ENCODE measurements at places on chromosomes 7 and 10. TPM values are rescaled to one million over a fixed set of nuclear protein-coding genes. Genes with fewer than 3 reads are reported as not detected.

DNA sequence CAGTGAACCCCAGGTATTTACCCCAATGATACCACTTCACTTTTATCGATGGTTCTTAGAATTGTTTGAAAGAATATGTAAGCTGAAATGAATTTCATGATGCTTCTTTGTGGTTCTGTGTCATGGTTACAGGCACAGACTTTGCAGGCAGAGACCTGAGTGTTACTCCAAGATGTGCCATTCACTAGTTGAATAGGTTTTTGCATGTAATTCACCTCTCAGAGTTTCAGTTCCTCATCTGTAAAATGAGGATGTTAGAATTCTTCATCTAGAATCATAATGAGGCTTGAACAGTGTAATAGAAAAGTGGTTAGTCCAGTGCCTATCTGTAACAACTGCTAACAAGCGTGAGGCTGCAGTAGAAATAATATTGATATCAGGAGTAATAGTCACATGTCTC lies 54.6 kb downstream of the VSTM2A start:
- no peak for DNase-seq
- H3K27me3 ChIP-seq: no peaks in the 10 kb centered on the region
- H3K36me3 ChIP-seq: no peaks in the 10 kb centered on the region
- H3K4me1 ChIP-seq: no peaks in the 10 kb centered on the region

DNA sequence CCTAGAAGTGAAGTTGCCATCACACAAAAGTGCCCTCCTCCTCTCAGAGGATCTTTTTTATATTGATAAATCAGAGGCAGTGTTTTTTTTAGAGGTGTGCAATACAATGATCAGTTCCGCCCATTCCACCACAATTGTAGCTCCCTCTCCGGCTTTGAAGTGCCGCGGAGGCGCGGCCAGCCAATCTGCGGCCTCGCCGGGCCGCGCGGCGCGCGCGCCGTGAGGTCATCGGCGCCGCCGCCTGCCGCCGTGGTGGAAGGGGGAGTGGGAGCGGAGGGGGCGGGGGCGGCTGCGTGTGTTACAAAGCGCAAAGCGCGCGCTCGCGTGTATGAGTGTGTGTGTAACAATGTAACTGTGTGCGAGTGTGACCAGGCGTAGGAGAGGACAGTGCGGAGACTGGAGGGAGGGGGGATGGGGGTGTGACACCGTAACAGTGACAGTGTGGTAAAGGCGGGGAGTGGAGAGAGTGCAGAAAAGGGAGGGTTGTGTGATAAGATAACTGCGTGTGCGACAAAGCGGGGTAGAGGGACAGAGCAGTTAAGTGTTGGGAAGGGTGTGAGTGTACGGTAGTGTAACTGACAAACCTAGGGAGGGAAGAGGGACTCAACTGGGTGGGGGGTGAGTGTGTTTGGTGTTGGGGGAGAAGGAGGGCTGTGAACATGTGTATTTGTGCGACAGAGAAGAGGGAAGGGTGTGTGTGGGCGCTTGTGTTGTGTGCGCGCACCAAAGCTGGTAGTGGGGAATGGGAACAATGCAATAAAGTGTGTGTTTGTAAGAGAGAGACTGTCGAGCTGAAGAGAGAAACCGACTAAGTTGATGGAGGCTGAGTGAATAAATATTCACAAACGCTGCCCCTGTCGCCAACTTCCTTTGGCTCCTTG lies at the start of gene SP8:
SP8 (minus strand) TSS at position 108 of the 881 bp plus-strand sequence; CDS start at position 20, 88 bp downstream.
- no peak for DNase-seq
- H3K36me3 ChIP-seq: no peaks in the 10 kb centered on the region
- H3K27me3 ChIP-seq: peaks cover 42% of the 10 kb centered on the region
- peaks cover 35% of the 10 kb centered on the region for H3K4me1 ChIP-seq

Gene ATG9B
- total RNA-seq: not detected

Gene PRLHR
- total RNA-seq: not detected

DNA sequence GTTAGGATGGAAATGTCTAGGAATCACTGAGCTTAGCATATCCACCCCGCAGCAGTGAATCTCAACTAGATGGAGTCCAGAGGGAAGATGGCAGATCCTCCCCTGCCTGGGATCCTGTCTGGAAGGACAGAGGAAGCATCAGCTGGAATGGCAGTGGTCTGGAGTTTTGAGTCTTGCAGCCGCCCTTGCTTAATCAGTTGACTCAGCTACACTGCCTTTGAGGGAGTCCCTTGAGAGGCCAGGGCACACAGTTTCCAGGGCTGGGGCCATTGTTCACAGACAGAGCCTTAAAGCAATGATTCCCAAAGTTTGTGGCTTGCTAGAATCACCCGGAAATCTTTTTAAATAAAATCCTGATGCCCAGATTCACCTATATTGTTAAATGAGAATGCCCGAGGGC lies 128.1 kb downstream of the NT5C2 start:
- DNase-seq: no peak
- no peak overlapping the region for H3K4me3 ChIP-seq
- no peaks in the 10 kb centered on the region for H3K4me1 ChIP-seq
- H3K36me3 ChIP-seq: no peaks in the 10 kb centered on the region
- no peak overlapping the region for H3K27ac ChIP-seq

Gene TMEM273
- total RNA-seq: 14.8 TPM

DNA sequence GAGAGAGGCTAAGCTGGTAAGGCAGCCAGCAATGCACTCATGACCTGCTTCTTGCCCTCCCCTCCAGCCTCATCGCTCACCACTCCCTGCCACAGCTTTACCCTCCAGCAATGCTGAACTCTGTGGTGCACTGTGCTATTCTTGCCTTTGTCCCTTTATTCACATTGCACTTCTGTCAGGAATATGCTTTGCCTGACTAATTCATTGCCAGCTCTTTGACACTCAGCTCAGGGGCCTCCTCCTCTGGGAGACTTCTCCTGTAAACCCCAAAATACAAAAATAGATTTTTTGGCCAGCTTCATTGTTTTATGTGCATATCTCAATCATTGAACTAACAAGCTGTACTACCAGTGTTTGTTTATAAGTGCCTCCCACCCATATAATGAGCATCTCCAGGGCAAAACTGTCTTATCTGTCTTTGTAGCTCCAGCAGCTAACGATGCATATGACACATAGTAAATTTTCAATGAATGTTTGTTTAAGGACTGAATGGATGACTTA lies 8.2 kb downstream of the CNNM1 start:
- H3K36me3 ChIP-seq: no peaks in the 10 kb centered on the region
- no peak for DNase-seq
- H3K4me1 ChIP-seq: no peaks in the 10 kb centered on the region

Gene SPDYE5
- not detected for total RNA-seq

GRCh38 chr10:71790749-71791440 lies 17.6 kb upstream of the VSIR start:
- no peak for DNase-seq
- H3K36me3 ChIP-seq: no peaks in the 10 kb centered on the region
- H3K4me3 ChIP-seq: no peak overlapping the region
- no peak overlapping the region for H3K27ac ChIP-seq
- no peaks in the 10 kb centered on the region for H3K27me3 ChIP-seq

DNA sequence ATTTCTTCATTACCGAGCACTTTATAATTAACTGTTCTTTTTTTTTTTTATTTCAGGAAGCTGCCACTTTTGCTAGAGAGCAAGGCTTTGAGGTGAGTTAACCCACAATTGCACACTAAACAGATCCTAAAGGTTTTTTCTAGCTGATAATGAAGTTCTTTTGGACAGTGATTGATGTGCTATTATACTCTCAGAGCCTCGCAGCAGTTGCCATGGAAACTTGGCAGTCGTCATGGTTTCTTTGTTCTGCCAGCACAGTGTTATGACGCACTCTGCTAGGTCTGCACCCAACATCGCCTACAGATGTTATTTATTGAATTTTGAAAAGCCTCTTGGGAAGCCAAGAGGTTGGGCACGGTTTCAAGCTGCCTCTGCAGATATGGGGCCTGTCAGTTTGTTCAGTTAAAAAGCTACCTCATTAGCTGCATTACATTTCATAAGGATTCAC lies 237.2 kb upstream of the KAT6B start:
- H3K4me1 ChIP-seq: peaks cover 29% of the 10 kb centered on the region
- H3K4me3 ChIP-seq: no peak overlapping the region
- no peak overlapping the region for H3K27ac ChIP-seq
- H3K27me3 ChIP-seq: no peaks in the 10 kb centered on the region

DNA sequence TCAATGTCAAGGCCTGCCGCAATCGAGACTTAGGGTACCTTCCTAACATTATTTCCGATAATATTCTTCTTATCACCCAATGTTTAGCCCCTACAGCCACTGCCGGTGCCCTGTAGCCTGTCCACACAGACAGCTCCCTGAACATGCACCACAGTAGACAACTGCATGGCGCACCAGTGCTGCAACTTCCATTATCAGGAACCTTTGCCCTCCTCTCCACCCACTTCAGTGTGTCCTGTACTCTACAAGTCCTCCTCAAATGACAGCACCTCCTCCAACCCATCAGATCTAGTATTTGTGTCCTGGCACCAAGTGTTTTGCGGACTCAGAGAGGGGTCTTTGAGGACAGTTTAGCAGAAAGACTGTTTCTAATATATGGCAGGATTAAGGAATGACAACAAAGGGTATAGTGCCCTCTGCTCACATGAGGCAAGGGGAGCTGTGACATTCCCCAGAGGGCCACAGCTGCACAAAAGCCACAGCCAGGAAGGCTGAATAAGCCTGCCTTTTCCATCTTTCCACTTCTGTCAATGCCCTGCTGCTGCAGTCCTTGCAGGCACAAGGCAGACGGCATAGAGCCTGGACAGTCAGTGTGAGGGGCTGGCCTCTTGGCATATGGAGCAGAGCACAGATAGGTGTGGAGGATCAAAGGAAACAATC lies 335.4 kb downstream of the PARD3 start:
- no peaks in the 10 kb centered on the region for H3K27me3 ChIP-seq
- H3K4me3 ChIP-seq: no peak overlapping the region
- DNase-seq: no peak
- no peaks in the 10 kb centered on the region for H3K36me3 ChIP-seq

GRCh38 chr7:91995391-91996105 lies 54.9 kb downstream of the AKAP9 start:
- no peak overlapping the region for H3K27ac ChIP-seq
- H3K4me1 ChIP-seq: no peaks in the 10 kb centered on the region
- H3K36me3 ChIP-seq: peaks cover 28% of the 10 kb centered on the region
- H3K27me3 ChIP-seq: no peaks in the 10 kb centered on the region

DNA sequence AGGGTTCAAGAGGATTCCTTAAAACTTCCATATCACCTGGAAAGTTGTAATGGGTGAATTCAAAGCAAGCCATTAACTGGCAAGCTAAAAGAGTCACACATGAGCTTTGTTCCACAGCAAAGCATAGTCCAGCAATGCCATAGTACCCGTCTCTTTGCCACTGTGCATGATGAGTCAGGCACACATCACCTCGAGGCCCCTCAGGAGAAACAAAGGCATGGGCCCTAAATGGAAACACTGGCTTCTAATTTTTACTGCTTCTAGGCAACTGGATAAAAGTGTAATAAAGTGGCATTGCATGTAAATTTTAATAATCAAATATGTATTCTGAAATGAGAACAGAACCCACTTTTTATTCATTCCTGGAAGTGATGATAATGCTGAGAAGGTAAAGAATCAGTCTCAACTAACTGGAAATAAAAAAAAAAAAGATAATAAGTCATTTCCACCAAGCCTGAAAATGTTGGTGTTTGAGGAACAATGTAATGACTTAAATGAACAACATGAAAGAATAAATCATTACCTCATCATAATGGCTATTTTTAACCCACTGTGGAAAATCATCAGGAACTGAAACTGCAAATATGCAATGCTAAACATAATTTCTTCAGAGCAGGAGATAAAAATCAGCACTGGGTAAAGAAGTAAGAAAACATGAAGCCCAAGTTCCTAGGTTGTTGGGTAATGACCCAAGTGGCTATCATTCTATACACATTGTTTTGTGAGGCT lies 104.9 kb downstream of the CDK6 start:
- no peaks in the 10 kb centered on the region for H3K36me3 ChIP-seq
- DNase-seq: no peak
- H3K4me1 ChIP-seq: peaks cover 25% of the 10 kb centered on the region
- H3K4me3 ChIP-seq: no peak overlapping the region

Gene ACSM6
- total RNA-seq: not detected

DNA sequence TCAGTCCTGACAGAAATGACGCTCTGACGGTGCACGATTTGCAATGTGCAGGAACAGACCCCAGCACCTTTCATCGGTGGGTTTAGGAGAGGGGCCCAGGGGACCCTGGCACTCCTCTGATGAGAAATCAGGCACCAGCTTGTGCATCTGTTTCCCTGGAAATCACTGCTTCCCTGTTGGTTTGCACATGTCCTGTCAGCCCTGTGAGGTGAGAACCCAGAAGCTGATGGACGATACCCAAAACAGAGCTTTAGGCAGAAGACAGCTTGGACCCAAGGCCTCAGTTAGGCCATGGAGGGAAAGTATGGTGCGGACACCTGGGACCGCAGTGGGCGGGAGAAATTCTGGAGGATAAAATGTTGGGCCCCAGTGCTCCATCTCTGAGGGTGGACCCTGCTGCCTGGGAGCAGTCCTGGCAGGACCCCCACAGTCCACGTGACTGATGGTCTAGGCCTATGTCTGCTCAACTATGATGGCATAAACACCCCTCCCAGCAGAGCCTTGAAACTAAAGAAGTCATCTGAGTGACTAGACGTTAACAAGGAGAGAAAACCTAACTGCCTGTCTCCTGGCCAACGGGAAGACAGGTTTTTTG lies 242.8 kb downstream of the PTPRN2 start:
- no peaks in the 10 kb centered on the region for H3K36me3 ChIP-seq
- DNase-seq: no peak
- no peaks in the 10 kb centered on the region for H3K4me1 ChIP-seq
- H3K27me3 ChIP-seq: no peaks in the 10 kb centered on the region

Gene IGF2BP3
- 8.1 TPM for total RNA-seq

DNA sequence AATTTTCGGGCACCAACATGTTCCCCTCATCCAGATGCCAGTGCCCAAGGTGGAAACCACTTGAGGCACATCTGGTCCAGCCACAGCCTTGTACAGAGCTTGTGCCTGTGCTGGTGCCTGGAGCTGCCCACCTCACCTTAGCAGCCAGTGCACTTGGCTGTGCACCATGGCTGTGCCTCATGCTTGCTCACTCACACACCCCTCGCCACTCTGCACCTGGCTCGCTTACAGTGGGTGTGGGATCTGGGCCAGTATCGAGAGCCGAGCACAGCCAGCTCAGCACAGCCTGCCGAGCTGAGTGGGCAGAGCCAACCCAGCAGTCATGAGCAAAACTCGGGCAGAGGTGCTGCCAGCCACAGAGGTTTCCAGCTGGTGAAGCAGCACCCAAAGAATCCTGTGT lies 139.9 kb upstream of the NUPR2 start:
- H3K4me3 ChIP-seq: no peak overlapping the region
- H3K4me1 ChIP-seq: peaks cover 17% of the 10 kb centered on the region
- no peak overlapping the region for H3K27ac ChIP-seq
- peak; percentile 5 for DNase-seq

- H3K4me1 ChIP-seq: no peaks in the 10 kb centered on the region
- H3K4me3 ChIP-seq: no peak overlapping the region
- no peak for DNase-seq
- H3K36me3 ChIP-seq: no peaks in the 10 kb centered on the region
- no peak overlapping the region for H3K27ac ChIP-seq
Measured at GRCh38 chr10:126872768-126873167, 32.5 kb upstream of the DOCK1 start.
